ENCODE measurements at places on chromosomes 6 and 20. TPM values are rescaled to one million over a fixed set of nuclear protein-coding genes. Genes with fewer than 3 reads are reported as not detected.

DNA sequence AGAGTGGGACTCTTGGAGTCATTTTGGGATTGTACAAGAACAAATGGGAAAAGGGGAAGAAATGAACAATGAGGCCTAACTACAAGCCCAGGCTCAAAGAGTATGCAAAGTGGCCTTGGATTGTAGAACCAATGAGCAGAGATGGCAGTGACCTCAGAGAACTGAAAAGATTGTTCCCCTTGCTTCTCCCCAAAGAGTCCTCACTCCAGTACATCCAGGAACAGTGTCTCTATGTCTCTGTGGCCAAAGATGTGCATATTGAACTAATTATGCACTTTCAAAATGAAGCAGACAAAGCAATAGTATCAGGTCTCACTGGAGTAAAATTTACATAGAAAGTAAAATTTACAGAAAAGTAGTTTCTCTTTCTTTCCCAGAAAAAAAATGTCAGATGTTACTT, 81.0 kb downstream of the SMLR1 start:
- DNase-seq = no peak

DNA sequence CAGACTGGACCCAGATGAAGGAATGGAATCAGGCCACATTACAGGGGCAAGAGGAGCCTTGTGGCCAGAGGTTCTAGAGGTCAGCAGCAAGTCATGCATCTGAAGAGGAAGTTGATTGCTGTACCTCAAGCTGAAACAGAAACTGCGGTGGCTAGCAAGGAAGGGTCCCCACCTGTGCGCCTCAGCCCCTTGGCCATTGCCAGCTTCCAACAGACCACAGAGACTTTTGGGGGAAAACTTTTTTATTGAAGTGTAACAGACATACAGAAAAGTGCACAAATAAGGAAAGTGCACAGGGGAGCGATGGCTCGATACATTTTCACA, 26.8 kb upstream of the SLC9A8 start:
- DNase-seq = no peak

DNA sequence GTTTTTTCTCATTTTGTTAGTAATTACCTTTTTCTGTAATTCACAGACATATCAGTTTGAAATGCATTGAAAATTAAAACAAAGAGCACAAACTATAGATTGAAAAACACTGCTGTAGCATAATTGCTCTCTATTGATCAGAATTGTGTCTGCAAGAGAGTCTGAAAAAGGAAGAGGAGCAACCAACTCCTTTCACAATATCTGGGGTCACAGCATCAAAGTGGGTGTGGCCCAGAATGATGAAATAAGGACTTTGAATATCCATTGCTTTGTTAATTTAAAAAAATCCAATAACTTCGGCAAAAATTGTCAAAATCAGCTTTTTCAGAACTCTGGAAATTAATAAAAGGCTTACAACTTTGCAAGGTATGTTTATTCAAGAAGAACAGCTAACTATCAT, 99.2 kb downstream of the MYLK4 start:
- no peak for DNase-seq

DNA sequence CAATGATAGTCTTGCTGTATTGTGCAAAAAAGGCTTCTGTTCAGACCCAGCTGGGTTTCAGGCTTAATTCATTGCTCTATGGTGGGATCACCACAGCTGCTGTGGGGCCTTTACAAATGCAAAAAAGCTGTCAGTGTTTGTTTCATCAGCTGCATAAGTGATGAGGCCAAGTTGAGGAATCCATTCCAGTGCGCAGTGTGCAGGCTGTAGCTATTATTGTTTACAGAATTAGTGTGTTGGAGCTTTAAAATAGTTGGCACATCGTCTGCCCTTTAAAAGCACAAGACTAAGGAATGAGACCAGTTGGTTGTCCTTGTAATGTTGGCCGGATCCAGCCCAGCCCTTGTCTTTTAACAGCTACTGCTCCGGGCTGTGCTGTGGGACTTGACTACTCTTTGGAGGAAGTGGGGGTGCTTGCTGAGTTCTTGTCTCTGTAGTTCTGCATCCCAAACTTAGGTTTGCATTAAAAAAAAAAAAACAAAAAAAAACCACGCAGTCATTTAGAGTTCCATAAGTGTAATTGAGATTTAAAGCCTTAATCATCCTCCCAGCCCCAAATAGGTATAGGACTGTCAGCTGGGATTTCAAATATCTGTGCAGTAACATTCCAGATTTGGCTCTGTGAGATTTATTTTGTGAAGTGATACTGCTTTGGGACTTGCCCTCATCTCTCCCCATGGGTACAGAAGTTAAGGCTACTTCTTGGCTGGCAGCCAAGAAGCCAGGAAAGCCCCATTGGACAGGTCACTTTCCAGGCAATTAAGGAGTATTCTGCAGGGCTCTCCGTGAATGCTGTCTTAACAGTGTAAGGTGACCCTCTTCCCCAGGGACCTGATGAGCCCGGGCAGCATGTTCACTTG, 19.3 kb downstream of the JARID2 start:
- no peak for DNase-seq

DNA sequence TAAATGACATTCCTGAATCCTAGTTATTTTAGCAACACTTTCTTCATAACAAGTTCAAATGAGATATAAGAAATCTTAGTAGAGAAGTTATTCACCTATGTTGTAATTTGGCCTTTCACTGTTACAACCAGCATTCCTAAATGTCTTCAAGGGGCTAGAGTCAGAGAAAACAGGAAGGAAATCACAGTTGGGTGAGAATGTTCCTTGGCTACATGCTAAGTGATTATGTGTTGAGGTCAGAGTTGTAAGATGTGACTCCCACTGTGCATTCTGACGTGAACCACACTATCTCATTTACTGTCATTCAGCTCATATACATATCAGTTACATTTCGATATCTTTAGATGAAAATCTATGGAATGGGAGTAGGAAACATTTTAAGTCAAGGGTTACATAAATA, 51.0 kb upstream of the MLIP start:
- no peak for DNase-seq

DNA sequence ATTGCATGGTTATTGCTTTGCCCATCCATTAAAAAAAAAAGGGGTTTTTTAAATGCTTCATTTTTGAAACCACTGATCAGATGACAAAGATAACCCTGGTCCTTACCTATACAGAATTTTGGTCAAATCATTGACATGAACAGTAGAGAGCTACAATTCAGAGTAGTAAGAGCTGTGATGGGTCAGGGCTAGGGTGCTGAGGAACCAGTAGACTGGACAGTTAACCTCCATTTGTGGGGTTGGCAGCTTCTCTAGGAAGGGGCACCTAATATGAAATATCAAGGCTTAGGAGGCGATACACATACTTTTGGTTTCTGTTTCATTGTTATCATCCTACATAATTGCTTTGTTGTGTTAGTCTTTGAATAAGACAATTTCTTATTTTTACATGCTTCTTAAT, 55.1 kb downstream of the ORC3 start:
- DNase-seq = no peak

DNA sequence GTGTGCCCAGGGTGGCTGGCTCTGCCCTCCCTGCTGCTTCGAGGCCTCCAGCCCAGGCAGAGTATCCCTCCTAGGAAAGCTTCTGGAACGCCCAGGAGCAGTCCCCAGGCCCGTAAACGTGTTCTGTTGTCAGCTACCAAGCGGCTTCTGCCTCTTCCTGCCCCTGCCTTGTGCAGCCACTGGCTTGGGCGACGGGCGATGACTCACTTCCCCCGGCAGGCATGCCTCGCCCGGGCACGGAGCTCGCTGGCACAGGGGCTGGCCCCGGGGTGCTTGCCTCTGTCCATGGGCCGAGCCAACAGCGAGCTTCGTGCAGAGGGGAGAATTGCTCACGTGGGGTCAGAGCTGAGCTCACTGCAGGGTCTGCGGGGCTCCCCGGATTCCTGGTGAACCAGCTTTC, 86.7 kb upstream of the THBS2 start:
- no peak for DNase-seq

DNA sequence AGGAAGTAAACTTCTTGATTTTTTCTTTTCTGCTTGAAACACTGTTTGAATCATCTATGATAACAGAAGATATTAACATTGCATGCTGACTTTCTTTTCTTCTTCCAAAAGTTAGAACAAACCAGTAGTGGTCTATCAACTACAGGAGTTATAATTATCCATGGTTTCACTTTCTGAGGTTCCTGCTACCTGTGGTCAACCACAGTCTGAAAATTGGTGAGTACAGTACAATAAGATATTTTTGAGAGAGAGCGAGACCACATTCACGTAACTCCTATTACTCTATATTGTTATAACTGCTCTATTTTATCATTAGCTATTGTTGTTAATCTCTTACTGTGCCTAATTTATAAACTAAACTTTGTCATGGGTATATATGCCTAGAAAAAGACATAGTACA, 86.1 kb downstream of the MAP7 start:
- no peak for DNase-seq

- DNase-seq = no peak
Observed at GRCh38 chr6:32836873-32837272, 1.7 kb downstream of the TAP2 start.

GRCh38 chr6:142902636-142903053, 42.3 kb downstream of the HIVEP2 start:
- DNase-seq = peak; percentile 87

GRCh38 chr6:43951063-43951755, 176.0 kb downstream of the MRPL14 start:
- DNase-seq = peak; percentile 24

DNA sequence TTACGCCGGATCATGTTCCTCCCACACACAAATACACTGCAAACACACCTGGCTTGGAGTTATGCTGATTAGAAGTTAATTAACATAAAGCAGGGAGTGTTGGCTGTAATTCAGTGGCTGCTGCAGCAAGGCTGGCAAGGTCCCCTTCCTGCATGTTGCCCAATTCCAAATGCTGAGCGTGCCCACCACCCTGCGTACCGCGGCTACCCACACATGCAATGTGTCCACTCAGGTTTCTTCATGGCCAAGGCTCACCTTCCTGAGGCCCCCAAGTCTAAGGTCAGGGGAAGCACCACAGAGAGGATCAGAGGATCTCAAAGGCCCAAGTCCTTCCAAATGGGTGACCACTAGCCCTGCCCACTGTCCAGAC, 11.6 kb upstream of the PRND start:
- DNase-seq = no peak

GRCh38 chr6:90495216-90495817, 91.6 kb downstream of the MAP3K7 start:
- DNase-seq = no peak

DNA sequence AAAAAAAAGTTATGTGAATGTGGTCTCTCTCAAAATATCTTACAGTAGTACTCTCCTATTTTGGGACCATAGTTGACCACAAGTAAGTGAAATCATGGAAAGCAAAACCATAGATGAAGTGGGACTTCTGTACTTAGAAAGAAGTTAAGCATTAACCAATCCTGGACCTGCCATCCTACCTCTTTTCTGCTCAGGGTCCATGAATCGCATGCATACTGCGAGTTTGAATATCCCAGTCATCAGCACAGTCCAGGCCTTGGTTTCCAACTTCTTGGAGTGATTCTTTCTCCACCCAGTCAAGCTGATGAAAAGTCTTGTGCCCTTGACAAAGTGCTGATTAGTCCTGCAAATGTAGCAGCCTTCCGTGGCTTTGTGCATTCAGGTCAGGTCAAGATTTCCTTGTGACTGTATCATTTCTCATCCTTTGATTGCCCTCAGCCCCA, 46.0 kb downstream of the RNF217 start:
- no peak for DNase-seq

- DNase-seq = no peak
Observed at GRCh38 chr6:90328004-90328403, 31.4 kb upstream of the BACH2 start.

DNA sequence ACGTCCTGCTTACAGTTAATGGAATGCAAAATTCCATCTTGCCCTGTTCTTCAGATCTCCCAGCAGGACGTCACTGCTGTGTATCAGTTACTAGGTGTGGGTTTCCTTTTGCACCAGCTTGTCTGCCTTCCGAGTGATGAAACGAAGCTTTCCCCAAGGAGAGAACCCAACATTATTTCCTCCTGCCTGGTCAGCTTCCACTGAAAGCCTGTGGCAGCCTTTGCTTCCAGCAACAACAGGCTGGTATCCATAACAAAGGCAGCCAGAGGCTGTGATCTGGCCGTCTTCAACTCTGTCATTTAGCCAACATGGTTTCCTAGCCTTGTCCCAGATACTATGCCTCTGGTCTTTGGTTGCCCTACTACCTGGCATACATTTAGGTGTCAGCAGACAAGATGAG, 78.9 kb upstream of the HEY2 start:
- no peak for DNase-seq

GRCh38 chr6:98827295-98828159, 6.8 kb upstream of the POU3F2 start:
- DNase-seq = peak; percentile 69

DNA sequence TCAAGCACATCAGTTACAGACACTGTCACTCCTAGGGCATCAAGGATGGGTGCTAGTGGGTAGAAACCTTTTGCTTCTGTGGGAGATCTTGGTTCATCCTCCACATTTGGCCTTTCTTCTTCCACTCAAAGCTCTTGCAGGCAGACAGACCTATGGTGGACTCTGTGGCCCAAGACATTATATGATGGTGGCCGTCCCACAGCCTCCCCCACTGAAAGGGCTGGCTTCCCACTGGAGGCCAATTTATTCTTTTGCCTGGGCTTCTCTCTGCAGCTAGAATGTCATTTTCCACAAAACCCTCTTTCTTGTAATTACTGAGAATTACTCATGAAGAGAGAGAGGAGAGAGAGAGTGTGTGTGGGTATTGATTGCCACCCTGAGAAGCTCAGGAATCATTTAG, 43.8 kb downstream of the CD40 start:
- DNase-seq = no peak

DNA sequence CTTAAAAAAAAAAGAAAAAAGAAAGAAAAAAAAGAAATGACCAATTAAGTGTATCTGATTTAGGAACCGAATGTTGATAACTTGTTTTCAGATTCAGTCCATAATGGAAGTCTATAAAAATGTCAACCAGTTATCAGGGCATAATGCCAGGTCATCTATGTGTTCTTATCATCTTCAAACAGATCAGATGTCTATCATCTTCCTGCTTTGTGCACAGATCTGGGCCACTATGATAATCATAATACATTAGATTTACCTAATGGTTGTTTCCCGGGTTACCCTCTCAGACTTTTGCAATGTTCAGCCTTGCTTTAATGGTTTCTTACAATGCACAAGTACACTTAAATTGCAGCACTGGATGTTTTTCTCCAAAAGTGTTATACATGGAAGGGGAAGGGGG, 100.6 kb downstream of the NKAIN2 start:
- DNase-seq = no peak

The RIPPLY2 gene
- not detected for total RNA-seq

The SIRPD gene
- 2.6 TPM for total RNA-seq

The HLA-DMA gene
- total RNA-seq = 158 TPM

The PPP1R11 gene
- total RNA-seq = 44.1 TPM

The TSPYL4 gene
- 11.2 TPM for total RNA-seq

The KIFC1 gene
- 8.6 TPM for total RNA-seq

The NUP43 gene
- total RNA-seq = 31.0 TPM

The MMP24 gene
- total RNA-seq = 0.19 TPM

The TRIM10 gene
- 0.15 TPM for total RNA-seq

The CDS2 gene
- 33.1 TPM for total RNA-seq

The GMPR gene
- total RNA-seq = 14.0 TPM
